ENCODE measurements at places on chromosomes 2 and 18.

GRCh38 chr2:16855183-16855582 is 189.5 kb upstream of the CYRIA start:
- no peak for DNase-seq

- DNase-seq = no peak
Measured at GRCh38 chr2:165877565-165878550, 75.7 kb downstream of the TTC21B start.

GRCh38 chr2:6748406-6749067 is 117.2 kb downstream of the CMPK2 start:
- DNase-seq = no peak

GRCh38 chr2:219402665-219403515 is 15.2 kb upstream of the DNPEP start:
- DNase-seq = peak; percentile 69
